ENCODE measurements at places on chromosomes 1 and 21.

DNA sequence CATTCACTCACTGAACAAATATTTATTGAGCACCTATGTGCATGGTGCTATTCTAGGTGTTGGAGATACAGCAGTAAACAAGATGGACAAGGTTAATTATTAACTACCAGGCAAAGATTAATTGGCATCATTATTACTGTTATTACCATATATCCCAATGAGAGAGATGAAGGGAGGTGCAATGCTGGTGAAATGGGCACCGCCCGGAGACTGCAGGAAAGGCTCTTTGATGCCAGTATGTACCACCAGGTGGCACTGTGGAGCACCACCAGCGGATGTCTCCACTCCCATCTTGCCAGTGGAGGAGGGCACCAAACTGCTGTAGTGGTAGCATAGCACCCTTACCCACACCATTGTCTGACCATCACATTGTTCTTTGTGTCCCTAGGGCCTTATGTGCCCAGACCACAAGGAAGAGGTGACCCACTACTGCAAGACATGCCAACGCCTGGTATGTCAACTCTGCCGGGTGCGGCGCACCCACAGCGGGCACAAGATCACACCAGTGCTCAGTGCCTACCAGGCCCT lies 3.0 kb downstream of the TRIM46 start:
- DNase-seq = peak; percentile 69

DNA sequence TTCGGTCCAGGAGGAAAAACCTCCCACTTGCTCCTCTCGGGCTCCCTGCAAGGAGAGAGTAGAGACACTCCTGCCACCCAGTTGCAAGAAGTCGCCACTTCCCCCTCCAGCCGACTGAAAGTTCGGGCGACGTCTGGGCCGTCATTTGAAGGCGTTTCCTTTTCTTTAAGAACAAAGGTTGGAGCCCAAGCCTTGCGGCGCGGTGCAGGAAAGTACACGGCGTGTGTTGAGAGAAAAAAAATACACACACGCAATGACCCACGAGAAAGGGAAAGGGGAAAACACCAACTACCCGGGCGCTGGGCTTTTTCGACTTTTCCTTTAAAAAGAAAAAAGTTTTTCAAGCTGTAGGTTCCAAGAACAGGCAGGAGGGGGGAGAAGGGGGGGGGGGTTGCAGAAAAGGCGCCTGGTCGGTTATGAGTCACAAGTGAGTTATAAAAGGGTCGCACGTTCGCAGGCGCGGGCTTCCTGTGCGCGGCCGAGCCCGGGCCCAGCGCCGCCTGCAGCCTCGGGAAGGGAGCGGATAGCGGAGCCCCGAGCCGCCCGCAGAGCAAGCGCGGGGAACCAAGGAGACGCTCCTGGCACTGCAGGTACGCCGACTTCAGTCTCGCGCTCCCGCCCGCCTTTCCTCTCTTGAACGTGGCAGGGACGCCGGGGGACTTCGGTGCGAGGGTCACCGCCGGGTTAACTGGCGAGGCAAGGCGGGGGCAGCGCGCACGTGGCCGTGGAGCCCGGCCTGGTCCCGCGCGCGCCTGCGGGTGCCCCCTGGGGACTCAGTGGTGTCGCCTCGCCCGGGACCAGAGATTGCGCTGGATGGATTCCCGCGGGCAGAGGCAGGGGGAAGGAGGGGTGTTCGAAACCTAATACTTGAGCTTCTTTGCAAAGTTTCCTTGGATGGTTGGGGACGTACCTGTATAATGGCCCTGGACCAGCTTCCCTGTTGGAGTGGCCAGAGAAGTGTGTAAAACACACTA lies 45.3 kb downstream of the MRPL39 start:
- peak; percentile 23 for DNase-seq

- no peak for DNase-seq
These were observed 28.7 kb downstream of the F3 start for GRCh38 chr1:94512816-94513215.

DNA sequence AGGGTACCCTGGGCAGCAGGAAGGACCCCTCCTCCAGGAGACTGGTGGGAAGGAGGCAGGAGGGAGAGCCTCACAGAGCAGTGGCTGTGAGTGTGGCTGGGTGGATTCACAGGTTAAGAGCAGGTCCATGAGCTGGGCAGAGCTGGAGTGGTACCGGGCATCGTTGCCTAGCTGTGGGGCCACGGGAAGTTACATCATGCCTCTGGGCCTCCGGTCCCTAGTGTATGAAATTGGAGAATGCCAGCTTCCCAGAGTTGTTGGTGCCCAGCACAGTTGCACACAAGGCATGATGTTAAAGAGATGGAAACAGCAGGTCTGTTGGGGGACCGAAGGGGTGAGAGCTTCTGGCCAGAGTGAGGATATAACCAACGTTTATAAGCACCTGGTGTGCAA lies 18.5 kb downstream of the FOXO6 start:
- no peak for DNase-seq

- DNase-seq = no peak
These were observed 116.1 kb upstream of the SPATA6 start for GRCh38 chr1:48588061-48588460.

DNA sequence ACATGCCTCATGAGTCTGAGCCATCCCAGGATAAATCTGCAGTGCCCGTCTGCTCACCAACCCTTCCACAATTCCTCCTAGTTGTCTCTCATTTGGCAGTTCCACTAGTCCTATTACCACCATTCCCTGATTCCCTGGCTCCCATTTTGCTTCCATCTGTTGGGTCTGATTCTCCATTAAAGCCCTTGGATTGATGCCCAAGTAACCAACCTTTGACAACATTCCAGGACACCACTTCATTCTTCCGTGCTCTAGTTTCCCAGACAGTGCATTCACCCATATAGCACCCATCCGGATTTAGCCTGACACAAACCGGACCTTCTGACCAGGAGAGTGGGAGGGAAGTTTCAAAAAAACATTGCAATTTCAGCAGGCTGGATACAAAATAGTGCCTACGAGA lies 189.4 kb upstream of the PALMD start:
- no peak for DNase-seq

DNA sequence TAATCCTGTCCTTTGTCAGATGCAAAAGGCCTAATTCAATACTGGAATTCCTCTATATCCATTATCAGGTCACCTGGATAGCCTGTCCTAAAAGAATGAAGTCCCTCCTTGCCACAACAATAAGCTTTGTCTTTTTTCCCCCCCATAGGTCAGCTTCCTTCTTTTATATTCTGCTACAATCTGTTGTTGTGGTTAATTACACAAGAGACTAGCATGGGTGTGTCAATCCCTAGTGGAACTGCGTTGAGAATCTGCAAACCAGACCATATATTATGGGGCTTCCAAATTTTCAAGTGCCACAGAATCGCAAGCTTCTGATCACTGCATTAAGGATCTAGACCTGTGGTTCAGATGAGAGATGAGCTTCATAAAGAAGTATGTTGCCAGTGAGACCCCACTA lies 349.6 kb downstream of the SMYD3 start:
- no peak for DNase-seq

DNA sequence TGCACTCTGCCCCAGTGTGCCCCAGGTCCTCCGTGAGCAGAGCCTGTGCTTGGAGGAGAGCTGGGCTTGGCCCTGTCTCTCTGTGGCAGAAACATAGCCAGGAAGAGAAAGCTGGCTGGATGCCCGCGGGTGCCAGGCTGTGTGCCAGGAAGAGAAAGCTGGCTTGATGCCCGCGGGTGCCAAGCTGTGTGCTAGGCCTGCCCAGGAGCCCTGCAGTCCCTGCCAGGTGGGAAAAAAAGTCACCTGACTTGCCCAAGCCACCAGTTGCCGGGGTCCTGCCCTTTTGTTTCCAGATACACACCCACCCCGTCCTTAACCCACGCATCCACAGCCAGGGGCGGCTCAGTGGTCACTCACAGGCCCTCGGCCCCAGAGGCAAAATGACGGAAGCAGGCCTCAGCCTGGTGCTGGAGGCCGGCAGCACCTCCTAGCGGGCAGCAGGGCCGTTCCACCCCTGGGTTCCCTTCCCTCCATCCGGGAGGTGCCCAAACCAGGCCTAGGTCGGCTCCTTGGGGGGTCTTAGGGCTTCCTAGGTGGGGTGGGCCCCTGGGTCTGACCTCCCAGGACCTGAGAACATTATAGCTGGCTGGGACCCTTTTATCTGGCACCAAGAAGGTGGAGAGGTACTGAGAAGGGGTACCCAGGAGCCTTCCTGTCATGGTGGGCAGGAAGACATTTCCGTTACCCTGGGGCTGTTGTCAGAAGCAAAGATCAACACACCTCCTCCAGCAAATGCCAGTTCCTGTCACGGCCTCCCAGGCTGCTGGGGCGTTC lies 9.1 kb downstream of the ITGB2 start:
- no peak for DNase-seq

DNA sequence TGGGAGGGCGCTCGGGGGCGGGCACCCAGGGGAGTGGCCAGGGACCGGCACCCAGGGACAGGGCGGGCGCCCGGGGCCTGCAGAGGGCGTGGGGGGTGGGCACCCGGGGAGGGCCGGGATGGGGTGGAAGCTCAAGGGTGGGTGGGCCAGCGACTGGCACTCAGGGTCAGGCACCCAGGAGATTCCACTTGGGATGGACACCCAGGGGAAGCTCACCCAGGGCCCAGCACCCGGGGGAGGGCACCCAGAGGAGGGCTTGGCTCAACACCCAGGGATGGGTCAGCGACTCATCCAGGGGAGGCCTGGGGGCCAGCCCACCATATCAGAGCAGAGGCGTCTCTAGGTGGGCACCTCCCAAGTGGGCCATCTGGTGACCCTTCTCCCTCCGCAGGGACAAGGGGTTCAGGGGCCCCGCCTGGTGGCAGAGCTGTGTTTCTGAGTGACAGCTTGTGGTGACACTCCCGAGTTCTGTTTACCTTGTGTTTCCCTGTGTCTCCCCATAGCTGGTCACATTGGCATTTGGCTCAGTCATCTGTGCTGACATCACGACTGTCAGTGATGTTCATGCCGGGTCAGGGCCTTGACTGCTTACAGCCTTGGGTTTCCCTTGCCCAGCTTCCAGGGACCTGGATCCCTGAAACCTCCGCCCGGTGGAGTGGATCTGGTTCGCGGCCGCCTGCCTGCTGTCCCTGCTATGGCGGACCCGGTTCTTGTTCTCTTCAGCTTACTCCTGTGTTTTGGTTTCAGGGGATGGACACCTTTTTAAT lies 749 bp downstream of the IBA57 start:
- no peak for DNase-seq

- DNase-seq = no peak
These were observed 97.8 kb downstream of the SCMH1 start for GRCh38 chr1:41144285-41144684.

DNA sequence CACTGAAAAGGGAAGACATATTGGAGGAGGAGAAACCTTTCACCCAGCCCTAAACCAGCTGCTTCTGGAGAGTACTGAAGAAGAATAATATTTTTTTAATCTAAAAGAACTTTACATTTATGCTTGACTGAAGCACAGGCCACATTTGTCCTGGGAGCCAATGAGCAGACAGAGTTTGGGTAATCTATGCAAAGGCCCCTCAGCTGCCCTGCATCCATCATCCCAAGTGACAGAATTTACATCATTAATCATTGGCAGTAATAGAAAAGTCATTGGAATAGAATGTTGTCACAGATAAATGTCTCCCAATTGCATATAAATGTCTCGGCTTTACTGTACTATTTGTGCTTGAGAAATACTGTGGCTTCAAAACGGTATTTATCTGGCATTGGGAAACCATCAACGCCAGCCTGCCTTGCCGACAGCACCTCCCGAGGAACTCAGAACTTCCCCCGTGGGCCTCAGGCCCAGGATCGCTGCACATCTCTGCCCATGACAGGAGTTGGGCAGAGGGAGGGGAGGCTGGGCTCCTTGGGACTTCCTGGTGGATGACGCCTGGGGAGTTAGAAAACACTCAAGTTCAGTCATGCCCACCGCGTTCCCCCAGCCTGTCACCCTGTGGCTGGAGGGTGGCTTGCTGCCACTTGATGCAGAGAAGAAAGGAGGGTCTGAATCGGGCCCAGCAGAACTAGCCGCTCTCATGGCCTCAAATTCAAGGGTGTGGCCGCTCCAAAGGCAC lies 133.1 kb downstream of the CAMTA1 start:
- no peak for DNase-seq

DNA sequence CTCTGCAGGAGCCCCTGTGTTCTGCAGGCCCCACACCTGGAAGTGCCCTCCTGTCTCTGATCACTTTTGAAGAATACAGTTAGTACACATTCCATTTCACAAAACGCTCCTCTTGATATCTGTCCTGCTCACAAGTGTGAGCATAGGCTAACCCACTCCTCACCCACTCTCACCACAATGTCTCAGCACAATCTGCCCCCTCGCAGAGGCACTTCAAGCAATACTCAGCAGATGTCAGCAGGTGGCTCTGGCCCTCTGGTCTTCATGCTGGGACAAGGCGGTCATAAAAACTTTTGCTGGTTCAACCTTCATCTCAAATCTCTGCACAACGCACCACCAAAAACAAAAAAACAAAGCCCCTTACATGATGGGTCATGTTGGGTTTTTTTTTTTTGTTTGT lies 671.2 kb downstream of the MATN1 start:
- DNase-seq = no peak

- no peak for DNase-seq
These were observed 3.2 kb upstream of the RXFP4 start for GRCh38 chr1:155938220-155938627.

DNA sequence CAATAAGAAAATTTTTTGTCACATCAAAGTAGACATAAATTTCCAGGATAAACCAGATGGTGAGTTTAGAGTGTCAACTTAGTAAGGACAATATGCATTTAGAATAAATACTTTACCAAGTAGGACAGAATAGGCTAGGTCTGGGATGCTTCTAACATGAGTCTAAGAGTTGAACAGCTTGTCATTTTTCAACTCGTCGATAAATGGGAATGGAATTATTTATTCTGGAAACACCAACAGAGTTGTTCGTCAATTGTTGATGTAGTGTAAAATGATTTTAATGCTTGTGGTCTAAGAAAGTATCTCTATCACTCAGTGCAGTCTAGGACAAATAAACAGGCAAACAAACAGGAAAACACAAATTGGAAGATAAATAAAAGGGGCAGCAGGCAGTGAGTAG lies 358.4 kb upstream of the ST6GALNAC5 start:
- no peak for DNase-seq

DNA sequence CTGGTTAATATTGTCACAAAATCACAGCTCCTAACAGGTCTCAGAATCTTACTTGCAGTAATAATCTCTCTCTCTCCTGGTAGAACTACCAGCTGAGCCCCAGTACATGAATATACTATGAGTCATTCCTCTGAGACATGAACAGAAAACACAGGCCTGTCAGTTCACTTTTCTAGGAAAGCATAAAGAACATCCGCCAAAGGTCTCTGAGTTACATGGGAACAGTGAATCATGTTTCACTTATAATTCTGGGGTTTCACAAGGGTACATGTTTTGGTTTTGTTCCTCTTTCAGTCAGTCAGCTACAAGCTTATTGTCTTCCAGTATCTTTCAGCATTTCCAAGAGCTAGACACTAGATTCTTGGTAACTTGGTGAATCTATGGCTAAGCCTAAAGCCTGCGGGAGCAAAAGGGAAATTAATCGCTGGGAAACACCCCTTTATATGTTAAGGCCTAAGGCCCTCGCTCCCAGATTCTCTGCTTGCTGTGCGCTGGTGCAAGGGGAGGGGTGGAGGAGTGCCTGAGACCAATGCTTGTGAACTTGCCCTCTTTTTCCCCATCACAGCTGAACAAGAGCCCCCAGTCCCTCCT lies 31.7 kb downstream of the IFNGR2 start:
- peak; percentile 3 for DNase-seq
